ENCODE measurements at places on chromosomes 11 and 22.
A peak's percentile ranks its signal among the peaks of the same experiment; 100 is the strongest.

- no peak for DNase-seq
Measured at GRCh38 chr11:69362315-69362714, 68.4 kb downstream of the MYEOV start.

DNA sequence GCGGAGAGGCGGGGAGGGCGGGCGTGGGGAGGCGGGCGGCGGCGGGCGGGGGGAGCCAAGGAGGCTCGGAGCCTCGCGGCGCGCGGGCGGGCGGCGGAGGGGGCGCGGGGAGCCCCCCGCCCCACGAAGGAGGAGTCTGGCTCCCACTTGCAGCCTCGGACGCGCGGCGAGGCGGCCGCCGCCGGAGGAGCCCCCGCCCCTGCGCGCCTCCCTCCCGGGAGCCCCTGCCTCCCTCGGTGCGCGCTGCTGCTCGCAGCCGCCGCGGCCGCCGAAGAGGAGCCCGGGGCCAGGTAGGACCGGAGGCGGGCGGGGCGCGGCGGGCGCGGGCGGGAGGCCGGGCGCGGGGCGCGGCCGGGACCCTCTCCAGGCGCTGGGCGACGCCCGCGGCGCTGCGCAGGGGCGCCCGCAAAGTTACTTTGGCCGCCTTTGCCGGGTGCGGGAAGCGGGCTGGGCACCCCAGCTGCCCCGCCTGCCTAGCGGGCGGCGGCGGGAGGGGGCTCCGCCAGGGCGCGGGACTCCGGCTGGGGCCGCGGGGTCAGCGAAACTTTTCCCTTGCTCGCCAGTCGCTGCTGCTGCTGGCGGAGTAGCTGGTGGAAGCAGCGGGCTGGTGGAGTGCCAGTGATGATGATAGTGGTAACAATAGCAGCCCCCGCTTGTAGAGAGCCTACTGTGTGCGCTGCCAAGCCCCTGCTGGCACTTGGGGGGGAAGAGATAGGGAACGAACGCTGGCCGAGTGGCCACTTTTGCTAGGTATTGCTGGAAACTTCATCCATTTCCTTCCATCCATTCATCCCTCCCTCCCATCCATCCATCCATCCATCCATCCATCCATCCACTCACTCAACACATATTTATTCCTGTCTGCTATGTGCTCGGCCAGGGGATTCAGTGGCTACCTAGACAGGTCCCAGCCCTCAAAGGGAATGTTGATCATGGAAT, at the start of gene MPPED1:
Gene MPPED1, plus strand, starts transcription at position 146 of the 939 bp plus-strand sequence. CDS start 12,972 bp downstream, outside the sequence.
- DNase-seq: no peak

- DNase-seq: no peak
Measured at GRCh38 chr11:32231909-32232493, 141.1 kb downstream of the RCN1 start.

GRCh38 chr11:58905721-58906547, 33.4 kb upstream of the GLYATL1 start:
- peak; percentile 63 for DNase-seq

DNA sequence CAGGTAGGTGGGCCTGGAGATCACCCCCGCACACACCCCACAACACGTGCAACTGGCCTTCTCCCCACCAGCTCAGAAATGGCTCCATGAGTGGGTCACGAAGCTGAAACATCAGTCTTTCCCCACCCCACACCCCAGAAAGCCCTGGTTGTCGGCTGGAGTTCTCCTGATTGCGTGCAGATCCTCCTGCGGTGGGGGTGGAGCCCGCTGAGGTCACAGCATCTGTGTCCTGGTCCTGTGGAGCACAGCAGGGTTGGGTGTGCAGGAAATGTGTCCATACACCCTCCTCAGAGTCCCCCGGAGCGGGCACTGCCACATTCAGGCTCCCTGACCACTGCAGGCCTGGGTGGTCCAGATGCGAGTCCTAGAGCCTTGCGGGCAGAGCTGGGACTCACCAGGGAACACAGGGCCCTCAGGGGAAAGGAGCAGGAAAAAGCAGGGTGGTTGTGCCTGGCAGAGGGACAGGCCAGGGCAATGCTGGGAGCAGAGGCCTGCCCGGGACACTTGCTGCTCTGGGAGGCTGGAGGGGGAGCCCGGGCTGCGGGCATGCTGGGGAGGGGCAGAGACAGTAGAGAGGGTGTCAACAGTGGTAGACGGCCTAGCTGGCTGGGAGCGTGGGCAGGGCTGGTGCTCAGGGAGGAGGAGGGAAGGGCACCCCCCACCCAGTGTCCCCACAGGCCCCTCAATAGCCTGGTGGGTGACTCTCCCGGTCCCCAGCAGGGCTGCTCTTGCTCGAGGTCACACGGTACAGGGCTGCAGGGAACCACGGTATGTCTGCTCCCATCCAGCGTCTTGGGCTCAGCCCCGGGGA, 42.4 kb upstream of the PPARA start:
- DNase-seq: no peak

All from BJ (cell line).